ENCODE measurements at places on chromosomes 1 and 21.
A peak's percentile ranks its signal among the peaks of the same experiment; 100 is the strongest.

DNA sequence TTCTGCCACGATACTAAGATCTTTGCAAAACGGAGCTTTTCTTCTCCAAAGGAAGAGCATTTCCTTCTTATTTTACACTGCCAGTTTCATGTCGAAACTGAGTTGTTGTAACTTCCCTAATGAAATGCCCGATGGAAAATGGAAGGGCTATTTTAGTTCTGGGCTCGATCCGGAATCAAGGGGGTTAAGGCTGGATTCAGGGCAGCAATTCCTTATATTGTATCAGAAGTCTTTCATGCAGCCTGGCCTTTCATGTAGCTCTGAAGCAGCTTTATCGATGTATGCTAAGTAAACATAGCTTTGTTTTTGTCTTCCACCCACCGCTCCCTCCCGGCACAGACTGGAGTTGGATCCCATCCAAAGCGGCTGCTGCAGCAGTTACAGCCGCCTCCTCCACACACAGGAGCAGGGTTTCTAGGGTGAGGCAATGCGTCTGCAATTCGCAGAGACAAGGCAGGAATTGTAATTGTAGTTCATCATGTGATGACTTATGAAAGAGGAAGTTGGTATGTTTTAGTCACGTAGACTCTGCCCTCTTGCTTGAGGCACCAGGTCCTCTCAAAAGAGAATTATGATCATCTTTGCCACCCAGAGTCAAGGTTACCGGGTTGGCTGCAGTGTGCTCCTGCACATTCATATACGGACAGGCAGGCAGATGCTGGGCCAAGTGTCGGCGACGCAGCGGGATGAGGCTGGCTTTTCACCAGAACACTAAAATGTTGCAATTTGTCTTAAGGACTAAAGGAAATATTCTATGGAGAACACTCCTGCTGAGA is 2.6 kb upstream of the IRF2BP2 start:
- peak; percentile 99 for DNase-seq

DNA sequence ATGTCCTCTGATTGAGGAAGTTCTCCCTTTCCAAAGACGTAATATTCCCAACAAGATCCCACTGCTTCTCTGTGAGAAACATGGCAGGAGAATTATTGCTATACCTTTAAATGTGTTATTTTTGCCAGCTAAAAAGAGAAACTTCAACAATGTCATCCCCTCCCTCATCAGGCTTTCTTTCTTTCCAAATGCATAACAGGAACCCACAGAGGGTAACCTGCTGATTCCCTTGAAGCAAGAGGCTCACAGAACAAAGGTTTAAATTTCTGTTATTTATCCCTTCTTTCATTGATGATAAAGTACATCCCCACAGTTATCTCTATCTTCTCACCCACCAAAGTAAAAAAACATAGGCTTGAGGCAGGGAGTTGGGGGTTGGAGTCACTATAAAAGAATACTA is 102.1 kb downstream of the SLC30A10 start:
- DNase-seq = no peak

DNA sequence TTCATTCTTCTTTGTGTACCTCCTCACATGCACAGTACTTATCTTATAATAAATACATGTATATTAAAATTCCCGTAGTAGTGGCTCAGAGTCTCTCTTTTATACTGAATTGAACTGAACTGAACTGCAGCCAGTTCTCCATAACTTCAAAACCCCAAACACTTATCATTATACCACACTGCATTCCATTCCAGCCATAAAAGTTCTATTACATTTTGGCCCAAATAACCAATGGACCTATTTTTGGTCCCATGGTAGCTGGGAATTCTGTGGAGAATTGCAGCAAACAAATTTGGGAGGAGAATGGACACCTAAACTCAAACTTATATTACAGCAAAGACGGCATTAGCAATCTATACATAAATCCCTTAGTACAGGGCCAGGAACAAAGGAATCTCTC is 86.6 kb upstream of the C1orf87 start:
- DNase-seq = no peak

DNA sequence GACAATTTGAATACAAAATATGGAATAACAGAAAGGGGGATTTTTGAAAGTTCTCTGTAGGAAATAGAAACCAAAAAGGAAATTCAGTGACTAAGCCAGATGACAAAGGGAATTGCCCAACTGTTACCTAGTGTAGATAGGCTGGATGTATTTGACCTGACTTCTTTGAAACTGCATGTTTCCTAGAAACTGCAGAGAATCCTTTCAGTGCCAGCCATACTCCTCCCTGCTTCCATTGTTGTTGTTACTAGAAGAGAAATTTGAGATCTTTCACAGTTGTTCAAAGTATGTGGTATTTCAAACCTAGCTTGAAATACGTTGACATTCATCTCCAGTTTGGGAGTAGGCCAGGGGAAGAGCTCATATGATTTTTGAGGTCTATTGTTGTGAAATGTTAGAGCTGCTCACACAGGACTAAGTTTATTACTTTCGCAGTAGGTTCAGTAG is 1.8 kb upstream of the GBP5 start:
- DNase-seq = peak; percentile 8

DNA sequence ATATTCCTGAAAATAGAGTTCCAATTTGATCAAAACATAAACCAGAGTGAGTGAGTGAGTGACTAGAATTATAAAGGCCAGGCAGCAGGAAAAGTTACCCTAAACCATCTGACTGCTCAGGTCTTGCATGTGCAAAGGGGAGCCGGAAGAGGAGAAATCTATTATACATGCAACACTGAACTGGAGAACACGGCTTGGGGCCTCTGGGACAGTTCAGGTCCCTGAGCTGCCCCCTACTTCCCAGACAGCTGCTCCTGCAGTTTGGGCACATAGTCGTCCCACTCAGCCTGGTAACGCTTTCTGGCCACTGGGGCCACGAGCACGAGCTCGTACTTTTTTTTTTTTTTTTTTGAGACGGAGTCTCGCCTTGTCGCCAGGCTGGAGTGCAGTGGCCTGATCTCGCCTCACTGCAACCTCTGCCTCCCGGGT is 40.1 kb downstream of the PTPRC start:
- DNase-seq = no peak

DNA sequence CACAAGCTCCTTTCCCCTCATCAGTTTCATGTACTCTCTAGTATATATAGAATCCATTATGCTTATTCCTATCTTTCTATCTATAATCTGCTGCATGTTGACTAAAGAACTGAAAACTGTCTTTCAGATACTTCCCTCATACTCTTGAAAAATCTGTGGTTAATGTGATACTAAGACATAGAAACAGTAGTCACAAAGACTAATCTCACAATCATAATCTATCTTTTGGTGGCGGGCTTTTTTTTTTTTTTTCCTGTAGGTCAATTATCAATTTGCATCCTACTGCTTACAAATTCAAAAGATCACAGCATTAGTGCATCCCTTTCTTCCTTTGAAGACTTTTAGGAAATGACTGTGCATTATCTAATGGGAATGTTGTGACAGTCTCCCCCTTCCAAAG is 4.7 kb downstream of the UBR4 start:
- DNase-seq = no peak

DNA sequence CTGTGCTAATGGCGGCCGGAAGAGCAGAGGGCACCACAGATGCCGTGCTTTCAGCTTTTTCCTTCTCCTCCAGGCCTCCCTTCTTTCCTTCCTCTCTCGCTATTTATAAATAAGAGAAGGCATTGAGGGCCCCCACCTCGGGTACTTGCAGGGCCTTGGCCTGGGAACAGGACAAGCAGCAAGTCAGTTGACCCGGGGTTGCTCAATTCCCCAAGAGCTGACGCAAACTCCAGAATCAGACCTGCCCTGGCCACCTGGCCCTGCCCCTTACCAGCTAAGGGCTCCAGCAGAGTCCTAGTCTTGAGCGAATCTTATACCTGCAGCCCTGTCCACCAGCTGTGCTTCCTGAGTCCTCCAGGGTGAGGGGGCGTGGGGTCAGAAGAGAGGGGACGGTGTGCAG is 13.5 kb downstream of the TNFRSF1B start:
- DNase-seq = no peak

DNA sequence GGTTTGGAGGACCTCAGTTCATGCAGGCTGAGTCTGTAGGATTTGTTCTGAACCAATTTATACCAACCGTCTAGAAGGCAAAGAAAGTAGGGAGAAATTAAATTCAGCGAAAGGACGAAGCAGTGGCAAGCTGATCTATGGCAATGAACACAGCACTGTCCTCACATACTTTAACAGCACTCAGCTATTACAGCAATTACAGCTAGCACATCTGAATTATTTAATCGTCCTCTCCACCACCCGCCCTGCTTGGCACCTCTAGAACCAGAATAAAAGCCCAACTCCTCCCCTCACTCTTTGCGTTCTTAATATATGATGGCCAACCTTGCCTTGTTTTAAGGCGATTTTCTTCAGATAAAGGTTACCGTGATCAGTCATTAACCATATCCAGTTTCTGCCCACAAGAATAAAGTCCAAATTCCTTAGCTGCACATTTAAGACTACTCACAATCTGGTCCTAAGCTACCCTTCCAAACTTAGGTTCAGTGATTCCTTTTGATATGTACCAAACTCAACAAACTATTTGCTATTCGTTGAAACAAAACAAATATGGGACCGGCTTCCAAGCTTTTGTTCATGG is 169.4 kb upstream of the ESRRG start:
- DNase-seq = no peak

DNA sequence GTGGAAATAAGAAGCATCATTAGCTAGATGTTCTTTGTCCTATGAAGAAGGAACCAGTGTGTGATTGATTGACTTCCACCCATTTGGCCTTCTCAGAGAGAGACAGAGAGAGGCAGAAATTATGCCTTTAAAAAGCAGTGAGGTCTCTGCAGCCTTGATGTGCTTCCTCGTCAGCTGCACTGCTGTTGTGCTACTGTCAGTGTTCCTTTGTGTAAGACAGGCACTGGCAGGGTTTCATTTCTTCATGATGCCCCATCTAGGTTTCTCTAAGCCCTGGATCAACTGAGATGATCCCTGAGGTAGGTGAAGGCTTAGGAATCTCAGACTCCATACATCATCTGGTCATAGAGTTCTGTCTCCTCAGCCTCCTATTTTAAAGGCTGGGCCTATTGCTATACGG is 34.9 kb downstream of the GPR3 start:
- DNase-seq = no peak

DNA sequence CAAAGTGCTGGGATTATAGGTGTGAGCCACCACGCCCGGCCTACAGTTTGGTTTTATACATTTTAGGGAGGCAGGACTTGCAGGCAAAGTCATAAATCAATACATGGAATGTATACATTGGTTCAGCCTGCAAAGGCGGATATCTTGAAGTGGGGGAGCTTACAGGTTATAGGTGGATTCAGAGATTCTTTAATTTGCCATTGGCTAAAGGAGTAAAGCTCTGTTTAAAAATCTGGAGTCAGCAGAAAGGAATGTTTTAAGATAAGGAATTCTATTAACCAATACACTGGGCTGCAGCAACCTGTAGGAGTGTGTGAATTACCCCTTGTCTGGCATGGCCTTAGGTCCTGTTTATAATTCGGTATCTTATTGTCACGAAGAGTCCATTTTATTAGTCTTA is 57.6 kb downstream of the OPTC start:
- peak; percentile 54 for DNase-seq

GRCh38 chr1:42646056-42646455 is 12.2 kb upstream of the PPIH start:
- DNase-seq = peak; percentile 21

GRCh38 chr1:37149296-37149695 is 115.0 kb upstream of the GRIK3 start:
- DNase-seq = no peak

DNA sequence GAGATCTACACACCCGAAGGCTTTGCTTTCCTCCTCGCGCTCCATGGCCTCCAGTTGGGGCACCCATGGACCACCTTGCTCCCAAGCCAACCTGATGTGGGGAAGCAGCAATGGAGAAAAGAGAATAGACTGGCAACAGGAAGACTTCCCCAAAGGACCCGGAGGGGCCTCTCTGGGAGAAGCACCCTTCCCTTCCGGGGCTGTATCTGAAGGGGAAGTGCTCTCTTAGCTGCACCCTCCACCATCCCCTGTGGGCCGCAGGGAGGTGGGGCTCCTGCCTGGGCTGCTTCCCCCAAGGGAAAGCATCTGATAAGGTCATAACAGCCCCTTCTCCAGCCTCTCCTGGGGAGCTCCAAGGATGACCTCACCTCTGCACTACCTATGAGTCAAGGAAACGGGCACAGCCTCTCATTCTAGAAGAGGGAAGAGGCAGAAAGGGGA is 100.2 kb downstream of the RIPK4 start:
- DNase-seq = no peak

DNA sequence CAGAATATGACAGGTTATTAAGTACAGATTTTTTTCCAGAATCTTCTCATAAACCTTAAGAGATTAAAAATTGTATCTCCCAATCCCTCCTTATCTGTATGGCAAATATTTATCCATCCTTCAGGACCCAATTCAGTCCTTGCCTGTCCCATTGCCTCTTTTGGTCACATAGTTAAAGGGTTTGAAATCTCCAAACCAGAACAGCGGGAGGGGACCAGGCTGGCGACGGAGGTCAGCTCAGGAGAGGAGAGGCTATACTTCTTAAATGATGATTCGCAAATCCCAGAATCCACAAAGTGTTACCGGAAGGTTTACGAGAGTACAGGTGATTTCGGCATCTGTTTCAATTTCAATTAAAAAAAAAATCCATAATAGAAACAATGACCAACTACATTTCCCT is 572.7 kb downstream of the SMYD3 start:
- no peak for DNase-seq

DNA sequence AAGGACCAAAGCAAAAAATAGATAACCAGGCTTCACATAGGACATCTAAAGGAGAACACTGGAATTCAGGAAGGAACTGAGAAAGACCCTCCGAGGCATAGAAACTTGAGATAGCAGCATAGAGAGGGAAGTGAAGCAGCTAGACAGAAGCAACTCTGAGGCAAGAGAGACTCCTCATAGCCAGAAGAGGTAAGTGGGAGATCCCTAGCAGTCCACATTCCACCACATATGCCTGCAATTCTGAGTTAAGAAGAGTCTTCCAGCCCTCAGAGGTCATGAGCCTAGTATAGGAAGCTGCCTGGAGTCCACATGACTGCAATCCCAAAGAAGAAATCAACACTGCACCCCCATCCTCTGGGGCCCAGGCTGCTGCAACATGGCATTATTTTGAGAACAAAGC is 13.9 kb upstream of the FGGY start:
- no peak for DNase-seq

DNA sequence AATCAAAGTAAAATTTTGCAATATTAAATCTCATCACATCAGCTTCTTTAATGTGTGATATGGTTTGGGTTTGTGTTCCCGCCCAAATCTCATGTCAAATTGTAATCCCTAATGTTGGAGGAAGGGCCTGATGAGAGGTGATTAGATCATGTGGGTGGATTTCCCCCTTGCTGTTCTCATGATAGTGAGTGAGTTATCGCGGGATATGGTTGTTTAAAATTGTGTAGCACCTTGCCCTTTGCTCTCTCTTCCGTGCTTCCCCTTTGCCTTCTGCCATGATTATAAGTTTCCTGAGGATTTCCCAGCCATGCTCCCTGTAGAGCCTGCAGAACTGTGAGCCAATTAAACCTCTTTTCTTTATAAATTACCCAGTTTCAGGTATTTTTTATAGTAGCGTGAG is 131.9 kb downstream of the ZNF326 start:
- DNase-seq = no peak

Data from IMR-90 (cell line).